ENCODE measurements at places on chromosomes 12 and 14.

GRCh38 chr14:45169906-45170305 is 34.2 kb downstream of the FANCM start:
- no peak for DNase-seq

DNA sequence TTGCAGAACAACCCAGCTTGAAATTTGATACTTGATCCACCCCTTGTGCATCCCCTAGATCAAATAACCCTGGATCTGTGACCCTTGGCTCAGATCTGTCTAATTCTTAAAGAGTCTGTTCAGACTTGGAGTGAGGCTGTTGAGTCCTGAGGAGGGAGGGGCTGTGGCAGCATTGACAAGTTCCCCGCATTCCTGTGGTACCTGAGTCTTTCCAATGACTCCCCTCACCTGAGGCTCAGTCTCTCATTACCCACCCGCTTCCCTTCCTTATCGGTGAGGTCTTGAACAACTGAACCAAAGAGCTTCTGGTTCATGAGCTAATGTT is 16.1 kb upstream of the HDAC7 start:
- no peak for DNase-seq

GRCh38 chr12:11929714-11930113 is 141.0 kb upstream of the BCL2L14 start:
- DNase-seq = no peak

DNA sequence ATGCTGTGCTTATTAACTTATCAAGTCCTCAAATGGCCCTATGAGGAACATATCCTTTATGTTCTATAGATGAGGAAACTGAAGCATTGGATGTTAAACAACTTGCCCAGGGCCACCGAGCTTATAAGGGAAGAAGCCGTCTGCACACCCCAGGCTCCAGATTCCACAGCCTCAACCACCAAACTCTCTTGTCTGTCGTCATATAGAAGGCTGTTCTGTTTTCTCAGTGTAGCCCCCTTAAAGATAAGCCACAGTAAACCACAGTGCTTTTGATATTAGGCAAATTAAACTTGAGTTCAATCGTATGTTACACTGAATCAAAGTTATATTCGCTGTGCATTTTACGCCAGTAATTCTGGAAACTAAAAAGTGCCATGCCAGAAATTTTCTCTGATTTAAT is 116.7 kb downstream of the PRKCH start:
- no peak for DNase-seq

- DNase-seq = no peak
Observed at GRCh38 chr12:104064842-104065427, 604 bp downstream of the HCFC2 start.

DNA sequence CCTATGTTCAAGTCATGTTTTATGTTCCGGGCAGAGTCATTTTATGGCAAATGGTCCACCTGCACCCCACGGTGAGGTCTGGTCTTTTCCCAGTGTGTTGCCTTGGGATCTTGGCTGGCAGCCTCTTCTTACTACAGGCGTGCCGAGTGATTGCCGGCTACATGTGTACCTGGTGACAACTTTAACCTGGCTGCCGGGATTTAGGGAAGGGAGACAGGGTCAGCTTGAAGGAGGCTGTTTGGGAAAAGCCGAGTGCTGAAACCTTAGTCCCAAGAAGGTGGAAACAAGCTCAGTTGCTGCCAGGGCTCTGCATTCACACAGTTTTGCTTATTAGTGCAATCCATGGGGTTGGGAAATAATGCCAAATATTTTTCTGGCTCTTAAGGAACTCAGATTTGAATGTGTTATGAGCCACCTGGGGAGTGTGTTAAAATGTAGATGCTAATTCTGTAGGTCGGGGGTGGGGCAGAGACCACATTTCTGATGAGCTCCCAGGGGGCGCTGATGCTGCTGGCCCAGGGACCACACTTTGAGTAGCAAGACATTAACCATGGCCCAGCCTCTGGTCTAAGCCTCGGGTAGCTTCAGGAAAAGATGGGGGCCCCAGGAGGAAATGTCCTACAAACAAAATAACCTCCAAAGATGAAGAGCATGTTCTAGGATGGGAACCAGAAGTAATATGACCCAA is 179.6 kb downstream of the TBX5 start:
- DNase-seq = no peak

GRCh38 chr14:68718023-68718990 is 74.6 kb downstream of the ZFP36L1 start:
- no peak for DNase-seq

DNA sequence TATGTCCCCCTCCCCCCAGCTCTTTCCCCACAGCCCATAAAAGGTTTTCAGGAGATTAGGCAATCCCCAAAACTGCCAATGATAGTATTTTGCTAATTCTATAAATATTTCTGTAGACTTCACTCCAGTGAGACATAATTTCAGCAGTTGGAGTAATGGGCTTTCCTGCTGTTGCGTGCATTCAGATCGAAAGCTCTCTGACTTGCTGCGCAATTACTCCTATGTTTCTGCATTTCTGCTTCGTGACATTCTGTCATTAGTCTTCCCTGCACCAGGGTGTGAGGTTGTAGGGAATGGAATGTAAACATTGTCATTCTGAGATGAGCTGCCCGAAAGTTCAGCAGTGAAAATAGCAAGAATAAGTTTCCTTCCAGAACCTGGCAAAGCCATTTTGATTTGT is 58.2 kb downstream of the SAMD4A start:
- no peak for DNase-seq

GRCh38 chr12:117733549-117733805 is 235.3 kb downstream of the KSR2 start:
- no peak for DNase-seq

GRCh38 chr14:100045642-100046344 is 19.4 kb upstream of the EVL start:
- DNase-seq = no peak

- no peak for DNase-seq
Observed at GRCh38 chr14:71414631-71415403, 507.6 kb downstream of the PCNX1 start.

GRCh38 chr14:64159588-64159987 is 134.6 kb downstream of the ESR2 start:
- DNase-seq = no peak

GRCh38 chr12:55930771-55931316 is at the start of gene DGKA:
Gene DGKA, plus strand, starts transcription at chr12:55931162. Its CDS starts 5,342 bp downstream, at chr12:55936504.
- no peak for DNase-seq

DNA sequence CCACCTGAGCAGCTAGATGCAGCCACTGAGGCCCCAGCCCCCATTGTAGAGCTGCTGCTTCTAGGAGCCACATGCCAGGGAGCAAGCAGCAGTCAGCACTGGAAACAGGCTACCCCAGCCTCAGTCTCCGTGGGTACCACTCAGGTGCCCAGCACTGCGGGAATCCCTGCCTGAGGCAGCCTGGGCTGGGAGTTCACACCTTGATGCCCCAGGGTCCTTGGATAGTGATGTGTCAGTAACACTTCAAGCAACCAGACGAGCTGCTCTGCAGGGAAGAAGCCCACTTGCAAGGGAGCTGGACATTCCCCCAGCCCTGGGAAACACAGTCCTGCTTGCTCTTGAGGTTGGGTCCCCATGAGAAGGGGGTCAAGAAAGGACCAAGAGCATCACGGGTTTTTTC is 90.7 kb downstream of the ZFP36L1 start:
- DNase-seq = no peak

DNA sequence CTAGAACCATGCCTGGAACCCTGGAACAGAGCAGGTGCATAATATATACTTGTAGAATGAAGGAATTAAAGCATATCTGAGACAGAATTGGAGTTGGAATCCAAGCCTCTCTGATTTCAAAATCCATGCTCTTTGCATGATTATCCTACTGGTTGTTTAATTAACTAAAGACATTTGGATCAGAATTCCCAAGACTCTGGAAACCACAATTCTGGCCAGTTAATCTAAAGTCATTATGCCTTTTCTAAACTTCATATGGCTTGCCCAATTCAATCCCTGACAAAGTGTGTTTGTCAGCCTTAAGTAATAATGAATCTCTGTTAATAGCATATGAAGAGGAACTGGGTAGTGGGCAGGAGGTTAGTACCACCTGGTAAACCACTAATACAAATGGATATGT is 422.6 kb downstream of the ATP23 start:
- no peak for DNase-seq

DNA sequence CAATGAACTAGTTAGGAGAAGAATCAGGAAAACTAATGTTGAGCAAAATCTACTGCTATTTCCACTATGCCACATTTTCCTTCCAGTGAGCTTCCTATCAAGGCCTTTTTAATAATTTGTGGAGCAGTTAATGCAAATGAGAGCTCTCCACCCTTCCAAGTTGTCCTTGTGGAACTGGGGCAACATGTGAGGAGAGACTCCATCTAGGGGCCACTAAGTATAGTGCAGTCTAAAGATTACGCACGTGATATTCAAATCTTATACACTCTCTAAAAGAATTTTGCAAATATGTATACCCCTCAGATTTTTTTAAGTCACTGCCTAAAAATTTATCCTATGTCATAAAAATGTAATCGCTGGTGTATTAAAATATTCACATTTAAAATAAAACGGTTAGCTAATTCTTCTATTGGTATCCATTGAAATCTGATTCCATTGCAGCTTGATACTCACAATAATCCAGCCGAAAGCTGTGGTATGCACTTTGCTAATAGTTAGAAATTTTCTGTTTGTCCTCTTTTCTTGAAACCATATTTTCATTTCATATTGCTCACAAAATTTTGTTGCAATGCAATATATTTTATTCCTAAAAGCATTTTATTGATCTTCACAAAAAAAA is 100.1 kb downstream of the PAH start:
- no peak for DNase-seq

- DNase-seq = no peak
Observed at GRCh38 chr14:57835766-57836165, 30.1 kb downstream of the SLC35F4 start.

DNA sequence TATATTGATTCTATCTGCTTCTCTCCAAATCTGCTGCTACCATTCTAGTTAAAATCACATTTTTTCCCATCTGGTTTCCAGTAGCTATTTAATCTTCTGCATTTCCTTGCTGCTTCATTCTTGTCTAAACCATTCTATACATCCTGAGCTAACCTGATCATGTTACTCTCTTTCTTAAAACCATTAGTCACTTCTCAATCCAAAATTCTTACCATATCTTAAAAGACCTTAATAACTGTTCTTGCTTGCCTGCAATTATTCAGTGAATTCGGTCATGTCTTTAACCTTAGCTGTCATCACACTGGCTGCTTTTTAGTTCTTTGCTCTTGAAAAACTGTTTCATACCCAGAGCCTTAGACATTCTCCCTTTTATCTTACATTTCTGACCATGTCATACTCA is 56.4 kb upstream of the PZP start:
- DNase-seq = no peak

DNA sequence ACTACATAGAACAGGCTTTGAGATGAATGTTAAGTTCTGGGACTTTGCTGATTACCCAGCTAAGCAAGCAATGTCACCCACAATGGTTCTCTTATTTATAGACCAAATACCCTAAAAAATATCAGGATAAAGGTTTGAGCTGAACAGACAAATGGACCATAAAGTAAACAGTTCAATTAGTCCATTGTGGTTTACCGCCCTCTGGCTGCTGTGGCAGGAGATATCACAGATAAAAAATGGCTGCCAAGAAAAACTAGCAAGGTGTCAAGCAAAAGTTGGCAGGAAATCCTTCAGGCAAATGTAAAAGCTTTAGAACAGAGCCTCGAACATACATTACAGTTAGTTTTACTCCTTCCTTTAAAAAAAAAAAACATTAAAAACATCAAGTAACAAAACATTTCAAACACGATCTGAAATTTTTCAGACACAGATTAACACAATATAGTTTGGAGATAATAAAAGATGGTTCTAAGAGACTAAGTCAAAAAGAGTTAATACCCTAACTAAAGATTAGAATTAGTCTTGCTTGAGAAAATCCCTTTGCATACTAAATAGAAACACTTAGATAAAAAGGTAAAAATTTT is 41.3 kb downstream of the MED13L start:
- peak; percentile 11 for DNase-seq

DNA sequence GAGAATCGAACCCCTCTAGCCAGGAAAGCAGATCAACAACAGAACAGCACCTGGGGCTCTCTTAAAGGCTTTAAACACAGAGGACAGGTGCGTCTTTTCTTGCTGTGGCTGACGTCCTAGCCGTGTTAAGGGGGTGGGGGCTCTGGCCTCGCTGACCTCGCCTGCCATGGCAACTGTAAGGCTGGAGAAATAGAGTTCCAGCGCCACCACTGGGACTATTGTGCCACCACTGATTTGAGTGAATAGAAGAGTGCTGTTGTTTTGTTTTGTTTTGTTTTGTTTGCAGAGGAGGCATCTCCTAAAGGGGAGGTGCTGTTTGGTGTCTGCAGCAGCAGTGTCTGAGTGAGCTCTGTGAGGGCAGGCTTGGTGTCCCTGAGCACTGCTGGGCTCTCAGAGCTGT is 34.2 kb upstream of the PRMT8 start:
- no peak for DNase-seq

DNA sequence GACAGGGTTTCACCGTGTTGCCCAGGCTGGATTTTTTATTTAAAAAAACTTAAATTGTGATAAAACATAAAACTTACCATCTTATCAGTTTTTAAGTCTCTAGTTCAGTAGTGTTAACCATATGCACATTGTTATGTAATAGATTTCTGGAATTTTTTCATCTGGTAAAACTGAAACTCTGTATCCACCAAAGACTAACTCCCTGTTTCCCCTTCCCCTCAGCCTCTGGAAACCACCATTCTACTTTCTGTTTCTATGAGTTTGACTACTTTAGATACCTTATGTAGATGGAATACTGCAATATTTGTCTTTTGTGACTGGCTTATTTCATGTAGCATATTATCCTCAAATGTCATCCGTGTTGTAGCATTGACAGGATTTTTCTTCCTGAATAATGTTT is 12.8 kb upstream of the PLEKHG3 start:
- DNase-seq = no peak

GRCh38 chr14:34997762-34998161 is 15.0 kb downstream of the SRP54 start:
- DNase-seq = no peak

GRCh38 chr12:113850309-113851056 is 115.6 kb downstream of the RBM19 start:
- DNase-seq = no peak

DNA sequence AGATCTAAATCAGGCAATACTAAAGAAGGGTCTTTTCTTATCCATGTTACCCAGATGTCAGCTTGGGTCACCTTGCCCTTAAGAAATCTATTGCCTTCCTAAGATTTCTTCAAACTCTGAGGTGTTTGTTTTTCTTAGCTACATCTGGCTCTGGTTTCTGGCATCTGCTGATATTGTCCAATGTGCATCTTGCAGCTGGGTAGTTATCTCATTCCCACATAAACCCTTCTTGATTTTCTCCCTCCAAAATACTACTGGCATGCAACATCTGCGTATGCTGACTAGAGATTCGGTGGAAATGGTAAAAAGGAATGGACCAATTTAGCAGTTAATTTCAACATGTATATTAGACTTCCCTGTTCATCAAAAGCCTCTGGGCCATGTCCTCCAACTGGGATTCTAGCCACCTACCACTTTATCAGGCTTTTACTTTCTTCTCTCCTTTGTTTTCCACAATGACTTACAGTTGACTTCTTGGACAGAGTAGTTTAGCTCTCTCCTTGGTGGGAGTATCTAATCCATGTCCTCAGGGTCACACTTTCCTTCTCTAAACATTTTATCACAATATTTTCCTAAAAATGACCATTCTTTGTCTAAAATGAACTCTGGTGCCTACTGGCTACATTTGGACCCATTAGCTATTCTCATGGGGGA is 324.8 kb upstream of the FAR2 start:
- no peak for DNase-seq

- no peak for DNase-seq
Observed at GRCh38 chr12:105474672-105475071, 144.2 kb downstream of the C12orf75 start.

GRCh38 chr12:18690653-18691052 is 47.2 kb downstream of the PLCZ1 start:
- no peak for DNase-seq

Data from GM18507 (cell line).